Hair follicular keratinocyte (primary cell): ENCODE measurements at places on chromosomes 3 and 15. TPM values are rescaled to one million over a fixed set of nuclear protein-coding genes. Genes with fewer than 3 reads are reported as not detected.

Gene SEMA3B
- 3.5 and 8.4 TPM in 2 replicates for total RNA-seq

Gene PRICKLE2
- 7.5 and 8.4 TPM in 2 replicates for total RNA-seq

Gene CKMT1A
- 89.3 and 94.9 TPM in 2 replicates for total RNA-seq

Gene PYGO1
- total RNA-seq = 0.55 and 0.91 TPM in 2 replicates

Gene ITIH1
- not detected in 2 replicates for total RNA-seq

Gene NDUFB4
- total RNA-seq = 130 and 138 TPM in 2 replicates

Gene CCR5
- total RNA-seq = not detected in 2 replicates

Gene CD80
- not detected in 2 replicates for total RNA-seq

Gene MESP2
- 1.4 and 1.7 TPM in 2 replicates for total RNA-seq

Gene FBXO40
- total RNA-seq = not detected in 2 replicates

Gene GPR27
- total RNA-seq = 0.08 and 0.11 TPM in 2 replicates

Gene AGTR1
- 0.95 TPM in 1 of 2 replicates, not detected in the other for total RNA-seq

Gene RNF111
- 7.9 and 8.5 TPM in 2 replicates for total RNA-seq

Gene ZNF80
- not detected in 2 replicates for total RNA-seq

Gene SYNM
- total RNA-seq = 0.78 and 1.7 TPM in 2 replicates

Gene GOLGA6L7
- total RNA-seq = not detected in 2 replicates

Gene XCR1
- not detected in 2 replicates for total RNA-seq

Gene ALDH1A3
- total RNA-seq = 1,053 and 2,778 TPM in 2 replicates

Gene SLC2A2
- not detected in 2 replicates for total RNA-seq

Gene ESYT3
- total RNA-seq = 0.65 and 1.5 TPM in 2 replicates

Gene ISL2
- 0.11 and 0.47 TPM in 2 replicates for total RNA-seq

Gene PCBP4
- 44.2 and 57.0 TPM in 2 replicates for total RNA-seq

Gene NEDD4
- 17.8 and 18.1 TPM in 2 replicates for total RNA-seq

Gene SOX14
- not detected in 2 replicates for total RNA-seq

Gene LNP1
- 0.70 and 3.0 TPM in 2 replicates for total RNA-seq

Gene ALPK3
- 0.08 TPM in 1 of 2 replicates, not detected in the other for total RNA-seq

Gene CHL1
- total RNA-seq = 0.08 and 0.47 TPM in 2 replicates

Gene QTRT2
- 11.3 and 23.9 TPM in 2 replicates for total RNA-seq

Gene RYR3
- total RNA-seq = not detected in 2 replicates

Gene SLC35G2
- total RNA-seq = 7.3 and 8.2 TPM in 2 replicates

Gene P2RY14
- total RNA-seq = not detected in 2 replicates

Gene TGM4
- total RNA-seq = 0.08 and 0.16 TPM in 2 replicates

Gene BLM
- total RNA-seq = 3.0 and 9.9 TPM in 2 replicates

Gene EOGT
- 38.4 and 65.5 TPM in 2 replicates for total RNA-seq

Gene SLC22A13
- total RNA-seq = not detected in 2 replicates

Gene RBP2
- not detected in 2 replicates for total RNA-seq

Gene CNTN3
- 0.23 and 1.9 TPM in 2 replicates for total RNA-seq

Gene CCR1
- not detected in 2 replicates for total RNA-seq

Gene DUOXA2
- total RNA-seq = not detected in 2 replicates

Gene STRA6
- not detected in 2 replicates for total RNA-seq

Gene GOLGA6L4
- total RNA-seq = 0.23 and 1.6 TPM in 2 replicates

Gene GP9
- not detected in 2 replicates for total RNA-seq

Gene SEMA3G
- 0.46 TPM in 1 of 2 replicates, not detected in the other for total RNA-seq

Gene CLSTN2
- total RNA-seq = 0.53 TPM in 1 of 2 replicates, not detected in the other
